Natural killer cell (primary cell): ENCODE measurements at places on chromosomes 5 and 9. TPM values are rescaled to one million over a fixed set of nuclear protein-coding genes. Genes with fewer than 3 reads are reported as not detected.

DNA sequence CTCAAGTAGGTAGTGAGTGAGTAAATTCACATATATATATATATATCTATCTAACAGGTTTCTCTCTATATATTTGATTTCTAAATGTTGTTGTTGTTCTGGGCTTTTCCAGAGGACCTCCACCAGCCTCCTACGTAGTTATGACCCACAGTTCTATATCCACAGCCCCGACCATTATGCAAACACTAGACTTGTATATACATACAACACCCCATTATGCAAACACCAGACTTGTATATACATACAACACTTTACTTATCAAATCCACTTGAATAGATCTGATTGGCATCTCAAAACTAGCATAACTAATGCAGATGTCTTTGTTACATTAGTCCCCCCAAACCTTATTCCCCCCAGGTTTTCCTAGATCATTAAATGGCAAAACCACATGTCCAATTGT, 108.7 kb downstream of the JAKMIP2 start:
- no peak for DNase-seq
- no peaks in the 10 kb centered on the region for H3K27me3 ChIP-seq
- H3K27ac ChIP-seq, result no peak overlapping the region
- H3K36me3 ChIP-seq, result peaks cover 17% of the 10 kb centered on the region
- no peak overlapping the region for H3K4me3 ChIP-seq
- no peaks in the 10 kb centered on the region for H3K4me1 ChIP-seq

TRIP13 gene
- 0.57 TPM for total RNA-seq

- DNase-seq, result no peak
- peaks cover 32% of the 10 kb centered on the region for H3K36me3 ChIP-seq
- H3K27ac ChIP-seq, result no peak overlapping the region
- H3K4me1 ChIP-seq, result no peaks in the 10 kb centered on the region
Observed at GRCh38 chr9:133094842-133095393, 26.1 kb downstream of the RALGDS start.

- no peak overlapping the region for H3K27ac ChIP-seq
- DNase-seq, result peak; percentile 40
- H3K36me3 ChIP-seq, result no peaks in the 10 kb centered on the region
- peak overlapping the region; percentile 43 for H3K4me3 ChIP-seq
Observed at GRCh38 chr5:55232271-55232984, 980 bp downstream of the CCNO start.

GRCh38 chr5:32687499-32687831, 23.7 kb upstream of the NPR3 start:
- H3K36me3 ChIP-seq, result no peaks in the 10 kb centered on the region
- H3K4me1 ChIP-seq, result no peaks in the 10 kb centered on the region
- H3K4me3 ChIP-seq, result no peak overlapping the region
- DNase-seq, result no peak
- no peaks in the 10 kb centered on the region for H3K27me3 ChIP-seq

DNA sequence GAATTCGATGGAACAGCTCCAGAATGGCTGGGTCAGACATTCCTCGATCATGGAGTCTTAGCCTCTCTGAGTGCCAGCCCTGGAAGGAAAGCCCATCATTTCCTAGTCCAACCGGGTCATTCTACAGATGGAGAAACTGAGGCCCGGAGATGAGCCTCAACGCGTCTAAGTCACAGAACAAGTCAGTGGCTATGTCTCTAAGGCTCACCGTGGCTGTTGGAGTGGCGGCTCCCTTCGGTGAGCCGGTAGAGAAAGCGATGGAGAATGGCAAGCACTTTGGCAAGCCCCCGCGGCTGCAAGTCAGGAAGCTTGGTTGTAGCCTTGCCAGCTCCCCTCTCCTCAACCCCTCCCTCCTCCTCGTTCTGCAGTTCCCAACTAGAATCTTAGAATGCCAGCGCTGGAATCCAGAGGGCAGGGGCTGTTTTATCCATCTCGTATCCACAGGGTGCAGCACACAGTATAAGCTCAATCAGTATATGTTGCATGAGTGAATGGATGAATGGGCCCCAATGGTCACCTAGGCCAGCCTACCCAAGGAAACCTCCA, 438 bp upstream of the ARSI start:
- H3K36me3 ChIP-seq, result no peaks in the 10 kb centered on the region
- H3K4me1 ChIP-seq, result no peaks in the 10 kb centered on the region
- no peak for DNase-seq
- H3K4me3 ChIP-seq, result no peak overlapping the region
- H3K27ac ChIP-seq, result no peak overlapping the region

DNA sequence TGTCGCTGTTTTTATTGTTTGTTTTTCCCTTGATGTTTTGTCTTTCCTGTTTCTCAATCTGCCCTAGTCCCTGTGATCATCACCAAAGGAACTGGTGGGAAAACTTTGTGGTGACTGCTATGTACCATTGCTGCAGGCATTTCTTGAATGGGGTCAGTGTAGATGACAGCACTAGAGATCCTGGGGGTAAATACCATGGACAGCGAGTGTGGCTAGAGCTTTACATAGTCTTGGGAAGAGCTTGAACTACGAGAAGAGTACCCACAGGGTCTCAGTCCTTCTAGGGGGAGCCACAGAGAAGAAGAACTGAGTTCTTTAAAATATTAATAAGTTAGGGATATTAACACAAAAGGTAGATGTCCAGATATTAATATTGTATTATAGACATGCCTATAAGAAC, 138.8 kb downstream of the PAM start:
- no peaks in the 10 kb centered on the region for H3K27me3 ChIP-seq
- no peak overlapping the region for H3K27ac ChIP-seq
- H3K4me1 ChIP-seq, result peaks cover 8% of the 10 kb centered on the region
- DNase-seq, result no peak
- H3K36me3 ChIP-seq, result no peaks in the 10 kb centered on the region
